H1 (cell line): ENCODE measurements at places on chromosomes 6 and 20.
A peak's percentile ranks its signal among the peaks of the same experiment; 100 is the strongest.

- no peak for DNase-seq
These were observed 24.7 kb downstream of the C20orf203 start for GRCh38 chr20:32648761-32649650.

GRCh38 chr20:59811681-59812171, 121.7 kb downstream of the SYCP2 start:
- DNase-seq: peak; percentile 26

GRCh38 chr6:168383062-168383854, 57.7 kb upstream of the SMOC2 start:
- DNase-seq: no peak

DNA sequence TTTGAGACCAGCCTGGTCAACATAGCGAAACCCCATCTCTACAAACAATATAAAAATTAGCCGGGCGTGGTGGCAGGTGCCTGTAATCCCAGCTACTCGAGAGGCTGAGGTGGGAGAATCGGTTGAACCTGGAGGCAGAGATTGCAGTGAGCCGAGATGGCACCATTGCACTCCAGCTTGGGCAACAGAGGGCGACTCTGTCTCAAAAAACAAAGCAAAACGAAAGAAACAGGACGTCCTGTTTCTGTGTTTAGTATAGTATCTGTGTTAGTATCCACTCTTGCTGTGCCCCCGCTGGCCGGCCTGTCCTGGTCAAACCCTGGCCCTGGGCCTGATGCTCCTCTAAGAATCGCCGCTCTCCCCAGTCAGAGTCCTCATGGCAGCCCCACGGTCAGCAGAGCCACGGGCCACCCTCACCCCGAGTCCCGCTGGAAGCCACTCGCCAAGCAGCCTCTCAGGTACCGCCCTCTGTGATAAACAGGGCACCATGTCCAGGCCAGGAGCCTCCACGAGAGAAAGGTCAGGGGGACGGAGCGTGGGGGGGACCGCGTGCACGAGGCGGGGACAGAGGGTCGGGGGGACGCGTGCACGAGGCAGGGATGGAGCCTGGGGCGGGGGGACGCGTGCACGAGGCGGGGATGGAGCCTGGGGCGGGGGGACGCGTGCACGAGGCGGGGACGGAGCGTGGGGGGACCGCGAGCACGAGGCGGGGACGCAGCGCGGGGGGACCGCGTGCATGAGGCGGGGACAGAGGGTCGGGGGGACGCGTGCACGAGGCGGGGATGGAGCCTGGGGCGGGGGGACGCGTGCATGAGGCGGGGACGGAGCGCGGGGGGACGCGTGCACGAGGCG, 384.5 kb downstream of the SMOC2 start:
- DNase-seq: no peak
